Tongue (tissue), 3 donors: ENCODE measurements at places on chromosomes 2 and 18. TPM values are rescaled to one million over a fixed set of nuclear protein-coding genes. Genes with fewer than 3 reads are reported as not detected.

CDH7 gene
- total RNA-seq: 0.62 TPM

CD28 gene
- total RNA-seq: 2.4 TPM

PDK1 gene
- total RNA-seq: 21.4 TPM

RNF103 gene
- total RNA-seq: 39.0 TPM

NOSTRIN gene
- 6.9 TPM for total RNA-seq

LAPTM4A gene
- 190 TPM for total RNA-seq

NT5DC4 gene
- total RNA-seq: 0.21 TPM

PLA2R1 gene
- total RNA-seq: 13.0 TPM

FBXO36 gene
- 3.1 TPM for total RNA-seq

POTEJ gene
- total RNA-seq: not detected

GALNT3 gene
- 8.7 TPM for total RNA-seq
